ENCODE measurements at places on chromosomes 3 and 15. TPM values are rescaled to one million over a fixed set of nuclear protein-coding genes. Genes with fewer than 3 reads are reported as not detected.

- DNase-seq: no peak
Measured at GRCh38 chr3:34020726-34021680, 222.6 kb downstream of the PDCD6IP start.

Gene CPOX
- total RNA-seq: 25.6 TPM

Gene ZNF80
- not detected for total RNA-seq

GRCh38 chr3:71725271-71725991 lies at the start of gene EIF4E3:
Gene EIF4E3, minus strand, starts transcription at chr3:71725402. Its CDS starts 35 bp downstream, at chr3:71725367.
- no peak for DNase-seq

- no peak for DNase-seq
Measured at GRCh38 chr15:63593705-63594671, 3.2 kb upstream of the FBXL22 start.

- DNase-seq: no peak
Measured at GRCh38 chr15:35958021-35958420, 412.1 kb upstream of the DPH6 start.

DNA sequence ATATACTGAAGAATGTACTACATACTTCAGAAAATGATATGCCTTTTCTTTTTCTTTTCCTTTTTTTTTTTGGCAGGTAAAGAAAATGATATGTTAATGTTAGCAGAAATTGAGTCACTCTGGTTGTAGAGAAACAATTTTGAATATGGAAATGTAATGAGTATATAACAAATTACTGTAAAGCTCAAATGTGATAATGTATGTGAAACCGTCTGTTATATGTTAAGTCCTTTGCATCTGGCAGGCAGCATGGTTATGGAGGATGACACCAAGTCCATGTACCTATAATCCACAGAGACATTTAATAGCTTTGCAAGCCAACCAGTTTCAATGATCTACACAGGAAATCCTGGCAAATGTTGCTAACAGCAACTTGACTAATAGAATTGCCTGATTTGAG lies 58.4 kb downstream of the HACD2 start:
- DNase-seq: no peak

DNA sequence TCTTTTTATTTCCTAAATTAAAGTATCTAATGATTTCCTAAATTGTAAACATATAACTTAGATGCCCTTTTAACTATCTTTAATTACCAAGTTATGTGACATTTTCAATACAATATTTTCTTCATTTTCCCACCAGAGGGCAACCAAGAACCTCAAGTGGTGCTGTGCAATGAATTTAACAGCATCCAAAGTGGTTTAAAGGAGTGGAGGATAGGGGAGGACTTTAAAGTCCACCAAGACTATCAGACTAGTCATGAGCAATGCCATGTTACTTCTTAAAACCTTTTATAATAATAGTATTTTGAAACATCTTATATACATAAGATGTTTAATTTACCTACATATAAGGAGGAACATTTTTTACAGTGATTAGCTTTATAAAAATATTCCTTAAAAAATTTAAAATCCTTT lies 74.4 kb downstream of the DLG1 start:
- DNase-seq: peak; percentile 7

GRCh38 chr3:144743225-144743668 lies 771.6 kb downstream of the DIPK2A start:
- DNase-seq: no peak

Gene PAQR5
- 0.07 TPM for total RNA-seq

DNA sequence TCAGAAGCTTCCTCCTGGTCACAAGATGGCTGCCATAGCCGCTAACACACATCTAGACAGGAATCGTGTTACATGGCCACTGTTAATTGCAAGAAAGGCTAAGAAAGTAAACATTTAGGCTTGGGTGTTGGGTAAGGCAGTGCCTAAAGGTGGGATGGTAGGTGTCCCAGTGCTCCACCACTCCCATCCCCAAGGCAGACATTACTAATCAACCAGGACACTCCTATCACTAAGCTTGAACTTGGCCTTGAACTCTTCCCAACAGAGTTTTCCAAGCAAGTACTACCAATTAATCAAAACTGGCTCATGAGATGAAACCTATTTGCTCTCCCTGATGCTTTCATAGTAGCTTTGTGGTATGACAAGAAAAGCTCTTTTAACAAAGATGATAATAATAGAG lies 37.9 kb upstream of the C3orf80 start:
- no peak for DNase-seq

Gene INKA1
- 20.4 TPM for total RNA-seq

Gene CIDEC
- not detected for total RNA-seq

- no peak for DNase-seq
Measured at GRCh38 chr3:126345641-126346460, 11.4 kb downstream of the KLF15 start.

DNA sequence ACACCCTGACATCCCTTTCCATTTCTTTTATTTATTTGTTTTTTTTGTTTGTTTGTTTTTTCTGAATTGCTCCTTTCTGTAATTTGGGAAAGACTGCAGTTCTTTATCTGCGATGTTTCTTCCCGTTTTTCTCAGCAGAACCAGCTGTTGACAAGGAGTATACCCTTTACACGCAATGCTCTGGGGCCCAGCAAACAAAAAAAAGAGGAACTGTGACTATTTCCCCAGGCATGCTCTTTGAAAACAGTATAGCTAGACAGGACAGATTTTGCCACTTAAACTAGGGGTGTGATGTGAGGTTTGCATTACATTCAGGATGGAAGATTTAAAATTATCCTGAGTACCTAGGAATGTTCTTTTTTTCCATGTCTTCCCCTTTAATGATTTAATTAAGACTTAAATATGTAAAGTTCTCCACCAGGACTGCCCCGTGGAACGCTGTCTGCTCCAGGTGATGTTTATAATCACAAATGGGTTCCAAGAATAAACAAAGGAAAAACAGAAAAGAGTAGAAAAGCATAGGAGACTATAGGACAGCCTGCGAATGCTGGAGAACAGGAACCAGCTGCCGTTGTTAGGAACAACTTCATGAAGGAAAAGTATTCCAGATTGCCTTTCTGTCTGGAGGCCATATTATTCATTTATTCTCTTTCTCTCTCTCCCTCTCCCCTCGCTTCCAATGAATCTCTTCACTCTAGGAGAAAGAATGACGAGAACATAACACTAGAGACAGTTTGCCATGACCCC lies 43.3 kb downstream of the TGFBR2 start:
- DNase-seq: no peak

Gene WDR48
- 36.3 TPM for total RNA-seq

GRCh38 chr3:37992271-37993066 lies 1.9 kb downstream of the VILL start:
- no peak for DNase-seq

- no peak for DNase-seq
Measured at GRCh38 chr3:160478338-160478737, 28.8 kb upstream of the TRIM59 start.

DNA sequence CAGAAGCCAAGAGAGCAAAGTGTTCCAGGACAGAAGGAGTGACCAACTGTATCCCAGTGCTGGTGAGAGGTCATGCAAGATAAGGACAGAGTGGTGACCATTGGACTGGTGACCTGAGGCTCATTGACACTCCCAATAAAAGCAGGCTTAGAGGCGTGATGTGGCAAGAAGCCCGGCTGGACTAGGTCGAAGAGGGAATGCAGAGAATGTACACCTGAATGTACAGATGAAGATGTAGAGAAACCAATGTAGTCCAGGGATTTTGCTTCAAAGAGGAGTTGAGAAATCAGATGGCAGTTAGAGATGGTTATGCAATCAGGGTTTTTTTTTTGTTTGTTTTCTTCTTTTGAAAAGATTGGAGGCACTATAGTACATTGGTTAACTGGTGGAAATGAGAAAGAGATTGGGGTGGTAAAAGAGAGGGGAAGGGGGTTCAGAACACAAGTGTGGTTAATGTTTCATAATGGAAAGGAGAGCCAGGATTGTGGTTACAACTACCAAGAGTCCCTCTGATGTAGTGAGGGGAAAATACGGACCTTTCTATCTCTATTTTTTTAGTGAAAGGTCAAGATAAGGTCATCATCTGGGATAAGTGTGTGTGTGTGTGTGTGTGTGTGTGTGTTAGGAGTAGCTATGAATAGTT lies 23.3 kb downstream of the ST3GAL6 start:
- DNase-seq: no peak

All from pulmonary artery endothelial cell (primary cell).